ENCODE measurements at places on chromosomes 2 and 18.
A peak's percentile ranks its signal among the peaks of the same experiment; 100 is the strongest.

GRCh38 chr18:9477509-9477908 lies 2.2 kb downstream of the RALBP1 start:
- DNase-seq: no peak

DNA sequence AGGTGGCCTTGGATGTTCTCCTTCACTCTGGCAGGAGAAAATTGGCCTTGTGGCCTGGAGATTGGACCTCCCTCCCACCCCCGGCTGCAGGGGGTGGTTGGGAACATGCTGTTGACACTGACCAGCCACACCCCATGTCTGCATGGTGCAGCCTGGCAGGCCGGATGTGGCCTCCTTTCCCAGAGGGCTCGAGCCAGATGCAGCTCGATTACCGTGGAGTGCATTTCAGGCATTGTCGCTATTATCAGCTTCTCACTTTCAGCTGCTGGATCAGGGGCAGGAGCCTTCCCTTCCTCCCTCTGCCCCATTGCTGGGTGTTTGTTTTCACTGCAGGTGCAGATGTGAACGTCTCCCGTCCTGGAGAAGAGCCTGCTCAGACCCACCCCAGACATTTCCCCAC lies 211.0 kb upstream of the SIX2 start:
- DNase-seq: no peak

DNA sequence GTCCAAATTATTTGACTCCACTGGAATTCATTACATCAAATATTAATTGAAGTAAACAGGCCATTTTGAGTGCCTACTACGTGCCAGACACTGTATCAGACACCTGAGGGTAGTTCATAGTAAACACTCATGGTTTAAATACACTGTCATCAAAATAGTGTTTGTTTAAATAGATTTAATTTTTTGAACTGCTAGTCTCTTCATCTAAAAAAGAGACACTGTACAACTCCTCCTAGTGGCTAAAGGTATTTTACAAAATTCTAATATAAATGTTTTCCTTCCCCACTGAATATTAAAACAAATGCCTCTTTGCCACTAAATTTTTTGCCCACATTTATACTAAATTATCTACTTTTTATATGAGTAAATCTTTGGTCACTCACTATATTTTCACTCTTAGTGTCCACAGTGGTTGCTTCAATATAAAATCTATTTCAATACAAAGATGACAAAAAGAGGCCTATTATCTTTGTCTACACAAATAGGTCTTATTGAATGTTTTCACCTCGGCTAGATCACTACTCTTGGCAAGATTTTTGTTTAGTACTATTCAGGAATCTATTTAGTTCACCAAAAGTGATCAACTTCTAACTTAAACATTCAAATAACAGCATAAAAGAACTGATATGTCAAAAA lies 122.1 kb downstream of the TMEM247 start:
- DNase-seq: no peak

- no peak for DNase-seq
Observed at GRCh38 chr2:218051903-218052302, 17.1 kb upstream of the RUFY4 start.

- DNase-seq: no peak
Observed at GRCh38 chr2:202541137-202541536, 93.6 kb upstream of the FAM117B start.

- no peak for DNase-seq
Observed at GRCh38 chr18:78799382-78800089, 180.1 kb upstream of the SALL3 start.

DNA sequence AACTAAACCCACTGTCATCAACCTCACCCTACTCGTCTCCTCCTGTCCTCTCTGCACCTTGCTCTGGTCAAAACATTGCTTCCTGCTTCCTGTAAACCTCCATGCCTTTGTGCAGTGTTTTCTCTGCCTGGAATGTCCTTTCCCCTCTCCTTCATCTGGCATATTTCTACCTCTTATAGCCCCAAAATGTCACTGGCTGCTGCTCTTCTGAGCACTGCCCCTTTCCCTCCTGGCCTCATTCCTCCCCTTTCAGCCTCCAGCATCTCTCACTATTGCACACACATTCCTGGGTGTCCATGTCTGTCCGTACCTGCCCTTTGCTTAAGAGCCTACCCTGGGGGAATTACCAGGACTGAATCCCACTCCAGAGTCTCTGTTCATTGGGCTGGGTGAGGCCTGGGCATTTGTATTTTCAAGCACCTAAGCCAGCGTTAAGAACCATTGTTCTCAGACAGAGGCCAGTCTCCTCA lies 84.9 kb downstream of the MOGAT1 start:
- no peak for DNase-seq

DNA sequence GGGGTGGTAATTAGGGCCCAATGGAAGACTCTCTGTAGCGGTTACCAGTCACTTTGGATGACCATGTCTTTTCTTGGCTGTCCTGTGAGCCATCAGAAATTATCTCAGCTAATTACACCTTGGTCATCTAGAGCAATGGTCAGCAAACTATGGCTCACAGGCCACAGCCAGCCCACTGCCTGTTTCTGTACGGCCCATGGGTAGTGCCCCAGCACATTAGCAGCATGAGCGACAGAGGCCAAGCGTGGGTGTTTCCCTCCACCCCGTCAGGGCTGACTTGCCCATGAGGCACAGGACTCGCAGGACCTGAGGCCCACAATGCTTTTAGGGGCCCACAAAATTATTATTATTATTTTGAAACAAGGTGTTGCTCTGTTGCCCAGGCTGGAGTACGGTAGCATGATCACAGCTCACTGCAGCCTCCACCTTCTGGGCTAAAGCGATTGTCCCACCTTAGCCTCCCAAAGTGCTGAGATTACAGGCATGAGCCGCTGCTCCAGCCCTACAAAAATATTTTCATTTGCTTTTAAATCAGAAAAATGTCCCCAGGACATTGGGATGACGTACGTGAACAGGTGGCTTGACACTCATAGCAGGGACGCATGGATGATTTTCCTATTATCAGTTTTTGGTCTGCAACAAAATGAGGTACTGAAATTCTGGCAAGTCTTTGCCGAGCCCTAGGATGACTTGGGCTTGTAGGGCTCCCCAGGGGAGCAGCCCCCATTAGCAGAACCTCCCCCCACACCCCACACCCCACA lies 29.3 kb upstream of the CEP68 start:
- DNase-seq: no peak

- peak; percentile 67 for DNase-seq
Observed at GRCh38 chr2:231707625-231707926, 749 bp upstream of the PTMA start.

DNA sequence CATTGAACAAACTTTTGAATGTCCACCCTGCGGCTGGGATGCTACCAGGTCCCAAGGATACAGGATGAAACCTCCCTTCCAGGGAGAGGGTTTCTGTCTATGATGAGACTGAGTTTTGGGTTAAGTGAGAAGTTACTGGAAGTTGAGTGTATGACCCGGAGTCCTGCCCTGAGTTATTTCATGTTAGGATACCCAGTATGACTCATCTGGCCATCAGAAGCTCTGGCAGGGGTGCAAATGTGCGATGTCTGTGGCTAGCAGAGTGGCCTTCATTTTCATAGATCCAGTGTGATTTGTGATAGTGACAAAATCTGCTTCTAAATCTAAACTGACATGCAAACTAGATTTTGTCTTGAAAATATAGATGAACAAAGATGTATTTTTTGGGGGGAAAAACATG lies 55.3 kb downstream of the KCTD1 start:
- no peak for DNase-seq

DNA sequence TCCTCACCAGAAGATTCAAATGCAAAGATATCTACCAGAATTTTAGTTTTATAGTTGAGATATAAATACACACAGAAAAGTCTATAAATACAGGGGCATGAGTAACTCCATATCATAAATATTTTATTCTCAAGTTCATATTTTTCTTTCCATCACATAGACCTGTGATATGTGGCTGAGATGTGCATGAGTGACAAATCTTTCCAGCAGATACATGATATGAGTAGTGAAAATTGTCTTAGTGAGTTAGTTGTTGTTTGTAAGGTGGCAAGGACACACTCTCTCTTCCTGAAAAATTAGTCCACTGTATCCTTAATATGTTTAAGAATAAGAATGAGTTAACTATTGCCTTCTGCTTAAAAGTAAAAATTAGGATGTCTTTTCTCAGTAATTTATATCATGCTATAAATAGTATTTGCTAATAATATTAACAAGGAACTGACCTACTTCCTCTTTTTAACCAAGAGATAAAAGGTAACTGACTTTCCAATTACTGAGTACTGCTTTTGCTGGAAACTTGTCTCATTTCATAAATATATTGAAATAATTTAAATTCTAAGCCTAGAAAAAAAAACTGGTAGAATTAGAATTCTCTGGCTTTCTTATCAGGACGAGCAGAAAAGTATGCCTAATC lies 85.2 kb upstream of the SESTD1 start:
- no peak for DNase-seq

DNA sequence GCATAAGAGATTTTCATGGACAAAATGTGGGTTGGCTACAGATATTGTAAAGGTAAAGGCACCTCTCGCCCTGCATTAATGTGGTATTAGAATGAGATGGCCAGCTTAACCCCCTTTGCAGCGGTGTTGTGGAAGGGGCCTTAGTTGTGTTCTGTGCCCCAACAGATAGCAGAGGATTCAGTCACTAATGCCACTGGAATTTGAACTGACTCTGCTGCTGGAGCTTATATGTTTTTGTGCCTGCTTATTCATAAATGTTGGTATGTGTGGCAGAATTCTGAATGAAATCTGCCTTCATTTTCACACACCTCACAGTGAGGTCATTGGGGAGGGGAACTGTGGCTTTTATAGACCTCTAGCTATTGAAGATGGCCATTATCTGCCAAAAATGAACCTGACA lies 90.7 kb upstream of the ITGA6 start:
- no peak for DNase-seq

DNA sequence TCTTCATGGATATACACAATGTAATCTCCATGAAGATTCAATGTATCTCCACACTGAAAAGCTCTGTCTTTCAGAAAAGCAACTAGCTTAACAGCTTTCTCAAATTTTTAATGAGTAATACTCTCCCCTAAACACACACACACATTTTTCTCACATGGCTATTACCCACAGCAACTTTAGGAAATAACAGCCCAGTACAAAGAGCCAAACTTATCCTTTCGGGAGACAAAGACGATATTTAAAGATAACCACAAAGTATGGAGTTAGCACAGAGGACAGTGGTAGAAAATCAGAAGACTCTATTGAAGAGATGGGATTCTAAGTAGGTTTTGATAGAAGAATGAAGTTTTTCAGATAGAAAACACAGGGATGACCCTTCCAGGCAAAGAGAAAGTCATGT lies 394.9 kb upstream of the TRIB2 start:
- no peak for DNase-seq

GRCh38 chr2:109201465-109202327 lies 72.7 kb downstream of the SH3RF3 start:
- no peak for DNase-seq

DNA sequence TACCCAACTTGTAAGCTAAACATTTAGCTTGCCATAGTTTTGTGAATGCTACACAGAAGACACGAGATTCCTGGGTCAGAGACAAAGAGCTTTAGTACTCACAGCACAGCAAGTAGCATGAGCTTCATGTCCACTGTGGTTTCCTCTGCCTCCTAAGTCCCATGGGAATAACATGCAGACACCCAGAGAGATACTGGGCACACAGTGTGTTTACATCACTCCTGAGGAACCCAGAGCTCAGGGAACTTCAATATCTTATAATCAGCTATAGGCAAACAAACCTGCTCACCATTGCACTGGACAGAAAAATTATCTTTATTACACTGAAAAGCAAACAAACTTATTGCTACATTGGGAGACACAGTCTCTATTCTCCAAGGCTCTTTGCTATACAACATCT lies 14.5 kb upstream of the NCK2 start:
- no peak for DNase-seq

DNA sequence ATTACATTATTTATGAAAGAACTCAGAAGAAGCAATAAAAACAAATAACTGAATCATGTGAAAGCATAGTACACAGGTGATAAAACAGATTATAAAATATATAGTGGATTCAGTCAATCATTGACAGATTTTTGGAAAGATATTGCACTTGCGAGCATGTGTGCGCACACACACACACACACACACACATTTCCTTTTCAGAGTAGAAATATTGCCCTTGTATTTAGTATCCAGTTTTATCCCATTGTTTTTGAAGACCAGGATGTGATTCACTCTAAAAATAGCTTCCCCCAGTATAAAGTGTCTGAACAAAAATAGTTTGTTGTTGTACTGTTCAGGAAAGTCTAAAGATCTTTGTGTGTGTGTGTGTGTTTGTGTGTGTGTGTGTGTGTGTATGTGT lies 145.5 kb downstream of the CALCRL start:
- no peak for DNase-seq

- DNase-seq: no peak
Observed at GRCh38 chr2:147352264-147353071, 492.4 kb upstream of the ACVR2A start.

DNA sequence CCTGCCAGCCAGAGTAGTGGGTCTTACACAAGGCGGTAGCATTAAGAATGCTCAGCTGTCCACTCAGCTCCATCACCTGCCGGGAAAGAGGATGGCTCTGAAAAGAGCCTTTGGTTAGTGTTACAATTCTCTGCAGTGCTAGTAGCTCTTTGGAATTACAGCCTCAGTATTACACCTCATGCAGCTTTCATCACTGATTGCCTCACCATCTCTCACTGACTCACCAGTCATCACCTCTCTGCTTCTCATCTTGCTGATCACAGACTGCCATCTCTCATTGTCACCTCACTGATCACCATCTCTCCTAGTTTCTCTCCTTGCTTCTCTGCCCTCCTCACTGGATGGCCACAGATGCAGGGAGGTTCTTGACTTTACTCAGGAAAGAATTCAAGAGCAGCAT lies 573.5 kb upstream of the SETBP1 start:
- DNase-seq: no peak

DNA sequence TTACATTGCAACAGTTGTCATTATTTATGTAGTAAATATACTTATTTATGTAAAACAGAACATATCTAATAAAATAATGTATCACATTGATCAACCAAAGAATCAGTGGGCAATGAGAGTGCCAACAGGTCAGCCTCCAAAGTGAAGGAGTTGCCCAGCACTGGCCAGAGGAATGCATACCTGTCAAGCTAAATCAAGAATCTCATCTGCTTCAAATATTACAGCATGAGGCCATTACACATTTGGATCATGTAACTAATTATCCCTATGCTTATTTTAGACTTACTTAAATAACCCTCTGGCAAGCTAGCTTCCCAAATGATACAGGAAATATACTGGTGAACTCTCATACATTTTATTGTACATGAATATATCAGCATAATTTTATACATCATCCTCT lies 1211.7 kb upstream of the ACVR2A start:
- DNase-seq: no peak

- DNase-seq: no peak
Observed at GRCh38 chr2:118473241-118473640, 374.2 kb downstream of the EN1 start.

DNA sequence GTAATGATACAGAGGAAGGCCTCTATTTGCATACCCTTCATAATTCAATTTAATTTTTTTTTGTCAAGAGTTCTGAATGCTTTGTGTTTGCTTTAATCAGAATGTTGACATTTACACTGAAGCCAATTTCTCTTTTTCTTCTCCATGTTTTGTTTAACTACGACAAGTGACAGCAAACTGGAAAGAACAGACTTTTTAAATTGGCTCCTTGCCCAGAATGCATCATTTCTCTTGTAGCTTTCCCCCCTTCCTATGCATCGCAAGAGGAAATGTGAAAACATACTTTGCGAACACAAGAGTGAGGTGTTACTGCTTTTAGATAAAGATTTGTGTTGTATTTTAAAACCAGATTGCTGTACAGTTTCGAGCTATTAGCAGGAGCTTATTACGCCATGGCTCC lies 955.2 kb upstream of the CELF4 start:
- no peak for DNase-seq

All from activated naive CD8-positive, alpha-beta T cell treated with anti-CD3 and anti-CD28 coated beads for 36 hours (primary cell).